ENCODE measurements at places on chromosomes 2 and 18. TPM values are rescaled to one million over a fixed set of nuclear protein-coding genes. Genes with fewer than 3 reads are reported as not detected.

The CEBPZOS gene
- polyA plus RNA-seq, result 49.9 TPM

The SH3BP4 gene
- 27.7 TPM for polyA plus RNA-seq

The CD8B2 gene
- 0.42 TPM for polyA plus RNA-seq

The LDLRAD4 gene
- 9.1 TPM for polyA plus RNA-seq

The FOXD4L1 gene
- polyA plus RNA-seq, result 0.07 TPM

The ATP6V1C2 gene
- polyA plus RNA-seq, result 11.6 TPM

The LYG2 gene
- 0.16 TPM for polyA plus RNA-seq

The SPATA3 gene
- not detected for polyA plus RNA-seq

The C18orf32 gene
- 48.8 TPM for polyA plus RNA-seq

The C2orf80 gene
- polyA plus RNA-seq, result 0.84 TPM

The EPAS1 gene
- polyA plus RNA-seq, result 30.7 TPM

The RAB6C gene
- polyA plus RNA-seq, result 0.21 TPM

GRCh38 chr2:230413479-230413878 lies 2.5 kb upstream of the SP100 start:
- H3K4me1 ChIP-seq, result peaks cover 12% of the 10 kb centered on the region
- H3K36me3 ChIP-seq, result no peaks in the 10 kb centered on the region
- H3K27ac ChIP-seq, result no peak overlapping the region

DNA sequence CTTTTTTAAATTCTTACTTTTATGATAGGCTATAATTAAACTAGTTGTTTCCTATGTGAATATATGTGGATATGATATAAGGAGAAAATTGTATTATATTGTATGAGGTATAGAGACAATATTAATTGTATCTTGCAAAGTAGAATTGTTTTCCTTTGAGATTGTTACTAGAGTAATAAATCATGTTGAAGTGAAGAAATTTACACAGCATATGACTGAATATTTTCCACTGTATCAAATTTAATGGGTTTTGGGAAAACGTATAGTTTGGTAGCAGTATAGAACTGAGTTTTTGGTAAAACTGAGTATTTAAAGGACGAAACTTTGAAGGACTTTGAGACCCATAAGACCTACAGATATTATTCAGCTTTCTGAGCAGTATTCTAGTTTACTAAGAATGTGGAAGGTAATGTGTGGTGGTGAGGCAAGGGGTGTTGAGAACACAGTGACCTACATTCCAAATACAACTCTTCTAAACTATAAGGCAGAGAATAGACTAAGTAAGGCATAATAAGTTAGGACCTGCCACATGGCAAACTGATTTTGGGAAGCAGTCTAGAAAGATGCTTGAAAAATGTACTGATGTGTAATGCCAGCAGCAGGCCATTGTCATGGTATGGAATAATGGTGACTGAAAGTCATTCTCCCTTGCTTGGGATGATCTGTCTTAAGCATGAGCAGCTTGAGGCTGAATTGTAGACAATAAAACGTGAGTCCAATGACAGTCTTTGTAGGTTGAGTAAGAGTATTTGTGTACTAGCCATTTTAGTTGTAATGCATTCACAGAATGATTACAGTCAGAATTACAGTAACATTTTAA lies 29.6 kb downstream of the PKP4 start:
- no peaks in the 10 kb centered on the region for H3K27me3 ChIP-seq
- no peak overlapping the region for H3K27ac ChIP-seq
- no peaks in the 10 kb centered on the region for H3K36me3 ChIP-seq
- DNase-seq, result no peak
- no peak overlapping the region for H3K4me3 ChIP-seq
- no peaks in the 10 kb centered on the region for H3K4me1 ChIP-seq

GRCh38 chr18:27724362-27724761 lies 452.6 kb downstream of the CDH2 start:
- H3K27me3 ChIP-seq, result no peaks in the 10 kb centered on the region
- no peak for DNase-seq
- no peak overlapping the region for H3K27ac ChIP-seq
- H3K4me3 ChIP-seq, result no peak overlapping the region
- no peaks in the 10 kb centered on the region for H3K4me1 ChIP-seq

DNA sequence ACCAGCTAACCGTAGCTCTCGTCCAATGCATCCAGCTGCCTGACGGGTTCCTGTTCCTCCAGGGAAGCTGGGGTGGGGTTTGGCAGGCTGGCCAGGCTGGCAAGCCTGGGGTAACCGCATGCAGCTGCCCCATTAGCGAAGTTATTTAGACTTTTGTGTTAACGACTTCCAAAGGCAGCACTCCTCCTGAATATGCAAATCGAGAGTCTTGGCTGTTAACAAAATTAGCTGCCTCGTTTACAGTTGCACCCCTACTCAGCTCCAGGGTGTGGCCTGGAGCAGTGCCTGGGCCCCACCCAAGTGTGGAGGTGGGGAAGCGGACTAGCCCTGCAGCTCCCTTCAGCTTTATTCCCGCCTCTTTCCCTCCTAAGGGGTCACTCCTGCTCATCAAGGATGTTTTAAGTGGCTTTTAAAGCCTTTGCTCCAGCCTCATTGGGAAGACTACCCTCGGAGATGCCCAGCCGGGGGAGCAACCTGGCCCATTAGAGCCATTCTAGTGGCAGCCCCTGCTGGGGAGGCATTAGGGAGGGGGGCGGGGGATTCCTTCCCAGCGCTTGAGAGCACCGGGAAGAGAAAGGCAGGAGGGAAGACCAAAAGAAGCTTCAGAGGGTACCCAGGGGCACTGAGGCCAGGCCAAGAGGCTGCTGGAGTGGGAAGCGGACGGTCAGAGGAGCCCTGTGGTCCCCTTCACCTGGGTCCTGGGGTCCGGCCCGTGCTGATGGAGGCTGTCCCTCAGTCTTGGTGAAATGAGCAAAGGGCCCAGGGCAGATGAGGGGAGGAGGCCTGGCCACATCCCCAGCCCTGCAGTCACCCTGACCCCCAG lies 204.1 kb downstream of the CELF4 start:
- no peak overlapping the region for H3K27ac ChIP-seq
- no peaks in the 10 kb centered on the region for H3K4me1 ChIP-seq
- no peak overlapping the region for H3K4me3 ChIP-seq
- peaks cover 21% of the 10 kb centered on the region for H3K27me3 ChIP-seq

DNA sequence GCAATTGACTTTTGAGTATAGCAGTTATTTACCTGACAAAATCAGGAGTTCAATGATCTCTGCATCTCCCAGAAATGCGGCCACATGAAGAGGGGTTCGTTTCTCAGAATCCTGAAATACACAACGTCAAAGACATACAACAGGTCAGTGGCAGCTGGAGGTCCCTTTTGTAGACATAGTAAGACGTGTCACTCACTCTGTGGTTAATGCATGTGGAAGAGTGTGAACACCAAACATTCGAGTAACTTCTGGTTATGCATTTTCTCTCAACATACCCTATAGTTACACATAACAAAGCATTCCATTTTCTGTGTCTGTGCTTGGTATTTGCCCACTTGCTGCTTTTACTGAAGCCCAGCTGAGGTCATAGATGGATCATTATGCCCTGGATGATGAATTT lies 163.6 kb downstream of the ANKRD44 start:
- H3K4me3 ChIP-seq, result no peak overlapping the region
- no peaks in the 10 kb centered on the region for H3K36me3 ChIP-seq
- H3K27me3 ChIP-seq, result no peaks in the 10 kb centered on the region
- DNase-seq, result no peak
- H3K27ac ChIP-seq, result peak overlapping the region; percentile 61
- H3K4me1 ChIP-seq, result peaks cover 29% of the 10 kb centered on the region

DNA sequence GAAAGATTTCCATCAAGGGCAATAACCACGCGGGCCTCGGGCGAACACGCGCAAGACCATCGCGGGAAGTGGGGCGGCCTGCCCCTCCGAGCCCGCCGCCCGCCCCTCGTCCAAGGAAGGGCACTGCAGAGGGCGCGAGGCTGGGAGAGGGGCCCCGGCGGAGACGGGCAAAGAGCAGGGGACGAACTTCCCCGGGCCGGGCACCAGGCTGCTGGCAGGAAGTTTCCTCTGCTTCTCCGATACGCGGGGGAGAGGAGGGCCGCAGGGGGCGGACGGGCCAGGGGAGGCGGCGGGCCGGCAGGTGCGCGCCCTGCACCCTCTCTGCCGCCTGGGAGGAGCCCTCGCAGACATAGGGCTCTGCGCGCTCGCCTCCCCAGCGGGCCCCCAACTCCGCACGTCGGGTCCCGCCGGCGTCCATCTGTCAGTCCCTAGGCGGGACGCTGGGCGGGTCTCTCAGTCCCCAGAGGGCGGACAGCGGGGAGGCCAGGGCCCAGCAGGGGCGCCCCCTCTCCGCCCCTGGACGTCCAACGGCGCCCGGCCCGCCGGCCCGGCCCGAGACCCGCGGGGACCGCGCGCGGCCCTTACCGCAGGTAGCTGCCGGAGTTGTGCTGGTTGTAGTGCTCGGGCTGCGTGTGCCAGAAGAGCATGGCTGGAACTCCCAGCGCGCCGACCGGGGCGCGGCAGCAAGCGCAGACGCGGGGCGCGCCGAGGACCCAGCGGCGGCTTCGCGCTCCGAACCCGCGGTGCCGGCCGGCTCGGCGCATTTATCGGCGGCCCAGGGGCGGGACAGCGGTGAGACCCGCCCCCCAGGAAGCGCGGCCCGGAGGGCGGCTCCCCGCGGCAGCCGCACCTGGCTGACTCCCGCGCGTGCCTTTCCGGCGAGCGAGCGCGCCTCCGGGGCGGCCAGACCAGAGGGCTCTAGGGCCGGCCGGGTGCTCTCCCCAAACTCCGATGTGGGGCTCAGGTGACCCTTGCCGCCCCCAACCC lies at the start of gene TFCP2L1:
Gene TFCP2L1, minus strand, starts transcription at position 740 of the 987 bp plus-strand sequence. Its CDS starts 93 bp downstream, at position 647.
- no peak for DNase-seq
- peak within 1 kb of the TSS; percentile 32 for H3K4me3 ChIP-seq
- peaks cover 50% of the 10 kb centered on the region for H3K27me3 ChIP-seq
- peaks cover 9% of the 10 kb centered on the region for H3K4me1 ChIP-seq

- H3K27ac ChIP-seq, result no peak overlapping the region
- no peak overlapping the region for H3K4me3 ChIP-seq
- H3K27me3 ChIP-seq, result no peaks in the 10 kb centered on the region
- no peaks in the 10 kb centered on the region for H3K36me3 ChIP-seq
- H3K4me1 ChIP-seq, result no peaks in the 10 kb centered on the region
- no peak for DNase-seq
Measured at GRCh38 chr2:59909147-59909546, 644.3 kb downstream of the BCL11A start.

GRCh38 chr2:216015722-216016464 lies 2.5 kb upstream of the MREG start:
- H3K4me3 ChIP-seq, result no peak overlapping the region
- no peak overlapping the region for H3K27ac ChIP-seq
- peaks cover 3% of the 10 kb centered on the region for H3K4me1 ChIP-seq
- no peaks in the 10 kb centered on the region for H3K27me3 ChIP-seq

- no peaks in the 10 kb centered on the region for H3K36me3 ChIP-seq
- H3K27me3 ChIP-seq, result no peaks in the 10 kb centered on the region
- no peak for DNase-seq
- H3K27ac ChIP-seq, result no peak overlapping the region
Measured at GRCh38 chr18:39340418-39340817, 1774.8 kb upstream of the CELF4 start.

GRCh38 chr18:39960550-39960949 lies 1994.5 kb upstream of the PIK3C3 start:
- no peaks in the 10 kb centered on the region for H3K4me1 ChIP-seq
- no peaks in the 10 kb centered on the region for H3K36me3 ChIP-seq
- no peak for DNase-seq
- no peaks in the 10 kb centered on the region for H3K27me3 ChIP-seq
- no peak overlapping the region for H3K4me3 ChIP-seq

- no peaks in the 10 kb centered on the region for H3K4me1 ChIP-seq
- no peak overlapping the region for H3K27ac ChIP-seq
- no peak overlapping the region for H3K4me3 ChIP-seq
- no peaks in the 10 kb centered on the region for H3K27me3 ChIP-seq
Measured at GRCh38 chr2:183868707-183869106, 729.6 kb upstream of the ZNF804A start.

- no peaks in the 10 kb centered on the region for H3K27me3 ChIP-seq
- no peak overlapping the region for H3K4me3 ChIP-seq
- H3K36me3 ChIP-seq, result no peaks in the 10 kb centered on the region
Measured at GRCh38 chr2:188607501-188607900, 315.8 kb downstream of the GULP1 start.

- H3K27me3 ChIP-seq, result no peaks in the 10 kb centered on the region
- H3K4me1 ChIP-seq, result no peaks in the 10 kb centered on the region
Measured at GRCh38 chr2:124804014-124804940, 779.2 kb downstream of the CNTNAP5 start.

DNA sequence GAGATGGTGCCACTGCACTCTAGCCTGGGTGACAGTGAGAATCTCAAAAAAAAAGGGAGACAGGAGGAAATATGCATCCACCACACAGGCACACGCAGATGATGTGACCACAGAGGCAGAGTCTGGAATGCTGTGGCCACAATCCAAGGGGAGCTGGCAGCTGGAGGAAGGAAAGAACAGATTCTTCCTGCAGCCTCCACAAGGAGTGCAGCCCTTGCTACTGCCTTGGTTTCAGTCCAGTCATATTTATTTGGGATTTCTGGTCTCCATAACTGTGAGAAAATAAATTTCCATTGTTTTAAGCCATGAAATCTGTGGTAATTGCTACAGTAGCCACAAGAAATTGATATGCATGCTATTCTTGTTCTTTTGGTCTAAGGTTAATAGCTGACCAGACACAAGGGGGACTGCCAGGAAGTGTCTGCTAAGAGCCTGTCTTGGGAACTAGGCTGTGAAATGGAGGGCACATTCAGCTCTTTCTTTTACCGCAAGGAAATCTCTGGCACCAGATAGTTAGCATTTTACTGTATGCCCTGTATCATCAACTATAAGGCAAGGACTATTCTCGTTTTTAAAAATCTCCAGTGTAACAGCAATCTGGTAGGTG lies 133.1 kb upstream of the SEC11C start:
- no peaks in the 10 kb centered on the region for H3K27me3 ChIP-seq
- no peak overlapping the region for H3K27ac ChIP-seq
- H3K36me3 ChIP-seq, result no peaks in the 10 kb centered on the region
- no peak for DNase-seq
- H3K4me3 ChIP-seq, result no peak overlapping the region
- no peaks in the 10 kb centered on the region for H3K4me1 ChIP-seq

DNA sequence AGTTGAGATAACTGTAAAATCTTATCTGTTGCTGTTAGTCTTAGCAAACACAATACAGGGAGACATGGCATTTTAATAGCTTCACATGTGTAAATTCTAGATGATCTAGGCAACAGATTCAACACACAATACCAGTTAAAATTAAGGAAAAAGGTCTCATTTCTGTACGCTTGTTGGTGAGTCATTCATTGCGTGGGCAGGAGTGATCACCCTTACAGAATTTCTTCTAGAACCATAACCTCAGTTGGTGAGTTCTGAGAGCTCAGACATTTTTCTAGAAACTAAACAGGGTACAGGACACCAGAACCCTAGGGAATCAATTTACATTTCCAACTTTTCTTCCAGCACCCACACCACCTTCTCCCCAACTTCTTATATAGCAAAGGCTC lies 81.9 kb downstream of the SLC8A1 start:
- no peaks in the 10 kb centered on the region for H3K36me3 ChIP-seq
- H3K4me3 ChIP-seq, result no peak overlapping the region
- H3K27me3 ChIP-seq, result no peaks in the 10 kb centered on the region

GRCh38 chr2:128726911-128727310 lies 408.2 kb upstream of the HS6ST1 start:
- H3K27ac ChIP-seq, result no peak overlapping the region
- no peak overlapping the region for H3K4me3 ChIP-seq
- no peaks in the 10 kb centered on the region for H3K36me3 ChIP-seq
- H3K4me1 ChIP-seq, result no peaks in the 10 kb centered on the region

GRCh38 chr2:45902781-45903375 lies 251.4 kb downstream of the PRKCE start:
- DNase-seq, result no peak
- no peak overlapping the region for H3K27ac ChIP-seq
- no peak overlapping the region for H3K4me3 ChIP-seq
- no peaks in the 10 kb centered on the region for H3K36me3 ChIP-seq
- no peaks in the 10 kb centered on the region for H3K27me3 ChIP-seq

- no peaks in the 10 kb centered on the region for H3K36me3 ChIP-seq
- DNase-seq, result peak; percentile 18
- peak overlapping the region; percentile 43 for H3K4me3 ChIP-seq
- peaks cover 51% of the 10 kb centered on the region for H3K27me3 ChIP-seq
Measured at GRCh38 chr2:232632904-232633412, 446 bp upstream of the EFHD1 start.
